BJ (cell line): ENCODE measurements at places on chromosomes 13 and 19. TPM values are rescaled to one million over a fixed set of nuclear protein-coding genes. Genes with fewer than 3 reads are reported as not detected.

RNF113B gene
- not detected in 2 replicates for polyA plus RNA-seq

DNA sequence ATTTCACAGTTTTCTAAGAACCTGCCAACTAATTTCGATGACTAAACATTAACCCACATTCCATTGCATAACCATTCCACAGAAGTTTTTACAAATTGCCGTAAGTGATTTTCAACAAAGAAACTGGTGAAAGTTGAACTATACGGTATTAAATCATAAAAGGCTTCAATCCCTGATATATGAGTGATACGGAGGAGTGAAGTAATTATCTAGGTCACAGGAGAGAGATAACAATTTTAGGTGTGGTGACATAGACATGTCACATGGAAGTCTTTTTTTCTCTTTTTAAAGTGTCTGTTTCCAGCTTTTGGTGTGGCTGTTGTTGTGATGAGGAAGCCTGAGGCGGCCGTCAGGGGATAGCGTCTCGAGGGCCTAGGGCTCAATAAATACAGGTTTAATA, 29.4 kb downstream of the TBC1D4 start:
- no peak for DNase-seq

GRCh38 chr13:98216135-98216565, 39.1 kb upstream of the RNF113B start:
- peak; percentile 80 for DNase-seq

DNA sequence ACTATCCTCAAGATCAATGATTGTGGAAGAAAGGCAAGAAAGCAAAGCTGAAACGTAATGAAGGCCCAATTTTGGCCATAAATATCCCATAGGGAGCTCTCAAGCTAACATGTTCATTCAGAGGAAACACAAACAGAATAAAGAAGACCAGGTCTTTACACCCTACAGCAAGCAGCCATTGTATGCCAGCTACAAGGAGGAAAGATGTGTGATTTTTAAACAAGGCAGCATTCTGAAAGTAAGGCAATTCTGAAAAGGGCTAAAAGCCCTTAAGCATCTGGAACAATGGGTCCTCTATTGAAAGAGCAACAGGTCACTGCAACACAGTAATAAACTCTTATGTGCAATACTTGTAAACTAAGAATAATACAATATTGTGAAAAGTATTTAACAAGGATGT, 1002.4 kb downstream of the SLITRK1 start:
- no peak for DNase-seq

DNA sequence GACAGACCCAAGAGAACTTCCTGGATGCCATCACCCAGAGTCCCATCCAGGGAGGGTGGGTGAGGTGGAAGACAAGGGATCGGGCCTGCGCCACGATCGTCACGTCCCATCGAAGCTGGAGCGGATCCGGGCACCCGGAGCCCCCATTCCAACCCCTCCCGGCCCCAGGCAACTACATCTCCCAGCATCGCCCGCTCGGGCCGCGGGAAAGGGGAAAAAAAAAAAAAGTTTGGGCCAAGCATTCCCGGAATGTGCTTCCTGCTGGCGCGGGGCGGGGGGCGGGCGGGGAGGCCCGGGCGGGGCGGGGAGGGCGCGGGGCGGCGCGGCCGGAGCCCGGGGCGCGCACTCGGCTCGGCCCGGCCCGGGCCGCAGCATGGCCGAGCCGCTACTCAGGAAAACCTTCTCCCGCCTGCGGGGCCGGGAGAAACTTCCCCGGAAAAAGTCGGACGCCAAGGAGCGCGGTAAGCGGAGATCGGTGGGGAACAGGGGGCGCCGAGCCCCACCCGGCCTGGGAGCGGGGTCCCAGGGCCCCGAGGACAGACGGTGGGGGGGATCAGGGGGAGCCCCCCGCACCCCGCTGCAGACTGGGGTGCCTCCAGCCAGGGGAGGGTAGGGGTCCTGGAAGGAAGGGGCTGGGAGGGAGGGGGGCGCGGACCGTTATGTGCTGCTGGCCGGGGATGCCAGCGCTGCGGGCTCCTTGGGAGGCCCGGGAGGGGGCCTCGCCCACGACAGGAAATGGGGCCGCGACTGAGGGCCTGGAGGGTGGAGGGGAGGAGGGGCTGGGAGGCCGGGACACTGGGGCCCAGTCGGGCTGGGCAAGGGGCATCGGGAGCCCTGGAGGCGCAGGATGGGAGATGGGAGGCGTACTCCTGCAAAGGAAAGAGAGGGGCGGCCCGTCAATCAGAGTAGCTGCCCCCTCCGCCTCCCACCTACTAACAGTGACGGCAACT, at the start of gene SYDE1:
SYDE1 (plus strand) TSS at position 341 of the 950 bp plus-strand sequence; CDS start at position 374, 33 bp downstream.
- no peak for DNase-seq

ANO8 gene
- 1.3 and 1.9 TPM in 2 replicates for polyA plus RNA-seq

DNA sequence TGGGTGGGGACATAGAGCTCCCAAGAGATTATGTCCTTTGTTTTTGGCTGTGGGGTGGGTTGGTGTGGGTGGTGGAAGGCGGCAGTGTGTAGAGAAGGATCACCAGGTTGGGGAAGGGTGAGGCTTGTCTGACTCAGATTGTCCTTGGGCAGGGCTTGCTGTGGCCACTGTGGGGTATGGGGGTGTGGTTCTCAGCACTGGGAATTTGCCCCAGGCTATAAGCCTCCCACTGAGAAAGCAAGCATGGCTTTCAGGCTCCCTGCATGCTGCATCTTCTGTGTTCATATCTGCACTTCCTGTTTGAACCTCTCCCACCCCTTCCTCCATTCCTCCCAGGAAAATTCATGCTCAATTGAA, 34.9 kb downstream of the DNAJC15 start:
- peak; percentile 79 for DNase-seq

LAIR1 gene
- not detected in 2 replicates for polyA plus RNA-seq

PABPC3 gene
- 0.16 TPM in 1 of 2 replicates, not detected in the other for polyA plus RNA-seq

- DNase-seq = peak; percentile 84
Measured at GRCh38 chr13:98399756-98400155, 177.2 kb downstream of the STK24 start.

- no peak for DNase-seq
Measured at GRCh38 chr19:24032651-24033050, 54.3 kb upstream of the ZNF254 start.

EFNB2 gene
- polyA plus RNA-seq = 17.1 and 19.4 TPM in 2 replicates

TEX29 gene
- 0.17 and 0.54 TPM in 2 replicates for polyA plus RNA-seq

DNA sequence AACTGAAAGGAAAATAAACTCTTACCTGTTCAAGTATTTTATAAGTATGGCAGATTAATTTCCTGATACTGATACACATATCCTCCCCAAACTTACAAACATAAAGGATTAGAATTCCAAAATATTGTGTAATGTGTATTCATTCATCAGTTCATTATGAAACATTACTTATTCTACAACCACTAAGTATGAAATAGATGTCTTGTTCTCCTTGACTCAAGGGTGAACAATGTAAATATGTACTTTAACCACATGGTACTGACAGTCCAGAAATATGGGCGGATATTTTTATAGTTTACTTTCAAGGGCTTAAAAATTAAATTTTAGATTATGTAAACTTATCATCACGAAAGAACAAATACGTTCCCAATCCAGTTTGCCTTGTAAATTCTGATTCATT, 334.0 kb downstream of the LIG4 start:
- DNase-seq = no peak

SYT3 gene
- polyA plus RNA-seq = 0.11 TPM in 1 of 2 replicates, not detected in the other

GRCh38 chr19:45716359-45717130, 14.2 kb downstream of the FBXO46 start:
- DNase-seq = no peak

DNA sequence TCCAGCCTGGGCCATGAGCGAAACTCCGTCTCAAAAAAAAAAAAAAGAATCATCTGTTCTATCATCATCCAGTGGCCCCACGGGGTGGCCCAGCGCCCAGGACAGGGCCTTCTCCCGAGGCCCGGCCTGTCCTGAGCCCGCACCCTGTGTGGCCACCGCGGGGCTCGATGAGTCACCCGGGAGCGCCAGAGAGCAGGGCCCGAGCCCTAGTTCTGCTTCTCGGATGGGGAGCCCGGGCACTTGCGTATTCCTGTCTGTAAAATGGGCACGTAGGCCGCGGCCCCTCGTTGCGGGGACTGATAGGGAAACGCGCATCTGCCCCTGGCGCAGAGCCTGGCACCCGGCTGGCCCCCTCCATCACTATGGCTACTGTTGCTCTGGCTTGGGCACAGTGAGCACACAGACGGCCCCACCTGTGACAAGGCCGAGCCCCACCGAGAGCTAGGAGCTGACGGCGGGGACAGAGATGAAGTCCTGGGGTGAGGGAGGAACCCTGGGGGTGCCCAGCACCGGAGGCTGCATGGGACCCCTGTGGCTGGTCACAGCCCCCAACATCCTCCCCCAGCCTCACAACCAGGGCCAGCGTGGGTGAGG, 21.3 kb upstream of the UQCR11 start:
- DNase-seq = no peak

DNA sequence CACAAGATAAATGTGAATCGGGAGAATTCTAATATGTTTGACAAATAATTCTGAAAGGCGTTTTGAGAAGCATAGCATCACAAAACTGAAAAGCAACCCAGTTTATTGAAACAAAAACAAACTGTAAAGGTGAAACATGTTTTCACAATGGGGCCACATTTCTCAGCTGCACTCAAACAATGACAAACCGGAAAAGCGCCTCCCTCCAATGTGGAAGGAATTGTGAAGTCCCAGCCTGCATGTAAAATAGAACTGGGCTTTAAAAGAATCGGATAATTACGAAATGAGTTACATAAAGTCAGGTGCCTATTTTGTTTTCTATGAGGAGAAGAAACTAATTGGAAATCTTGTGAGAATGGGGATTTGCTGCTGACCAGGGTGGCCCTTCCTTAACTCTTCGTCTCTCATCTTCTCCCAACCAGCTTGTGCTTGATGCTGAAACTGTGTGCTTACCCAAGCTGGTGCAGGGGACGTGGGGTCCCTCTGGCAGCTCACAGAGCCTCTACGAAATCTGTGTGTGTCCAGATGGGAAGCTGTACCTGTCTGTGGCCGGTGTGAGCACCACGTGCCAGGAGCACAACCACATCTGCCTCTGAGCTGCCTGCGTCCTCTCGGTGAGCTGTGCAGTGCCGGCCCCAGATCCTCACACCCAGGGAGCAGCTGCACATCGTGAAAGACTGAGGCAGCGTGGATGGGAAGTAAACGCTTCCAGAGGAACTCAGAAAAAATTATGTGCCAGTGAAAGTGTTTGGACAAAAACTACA, 109.4 kb downstream of the SACS start:
- DNase-seq = no peak

GRCh38 chr13:80448725-80449124, 107.8 kb upstream of the SPRY2 start:
- DNase-seq = no peak

DNA sequence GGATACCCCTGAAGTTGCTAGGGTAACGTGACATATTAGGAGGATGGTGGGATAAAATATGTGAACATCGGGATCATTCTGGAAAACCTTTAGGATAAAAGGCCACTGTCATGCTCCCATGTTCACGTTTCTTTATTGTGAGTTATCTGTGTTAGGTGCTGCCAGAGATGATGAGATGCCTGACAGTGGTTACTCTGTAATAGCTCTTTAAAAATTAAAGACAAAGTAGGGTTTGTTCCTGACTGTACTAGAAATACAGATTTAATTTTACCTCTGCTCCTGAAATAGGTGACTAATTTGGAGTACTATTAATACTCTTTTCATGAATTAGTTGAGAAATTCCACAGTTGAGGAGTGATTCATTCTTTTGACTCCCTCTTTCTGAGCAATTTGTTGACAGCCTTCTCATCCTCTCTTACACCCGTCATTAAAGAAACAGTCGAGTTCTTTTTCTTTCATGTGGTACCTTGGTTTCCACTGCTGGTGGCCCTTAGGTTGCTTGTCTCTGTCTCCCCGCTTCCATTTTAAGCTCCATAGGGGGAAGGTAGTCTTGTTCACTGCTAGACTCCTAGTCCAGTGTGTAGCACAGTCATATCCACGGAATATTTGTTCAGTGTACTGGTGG, 28.4 kb downstream of the SAE1 start:
- DNase-seq = no peak

- DNase-seq = no peak
Measured at GRCh38 chr13:21310220-21310619, 133.8 kb downstream of the MRPL57 start.

DNA sequence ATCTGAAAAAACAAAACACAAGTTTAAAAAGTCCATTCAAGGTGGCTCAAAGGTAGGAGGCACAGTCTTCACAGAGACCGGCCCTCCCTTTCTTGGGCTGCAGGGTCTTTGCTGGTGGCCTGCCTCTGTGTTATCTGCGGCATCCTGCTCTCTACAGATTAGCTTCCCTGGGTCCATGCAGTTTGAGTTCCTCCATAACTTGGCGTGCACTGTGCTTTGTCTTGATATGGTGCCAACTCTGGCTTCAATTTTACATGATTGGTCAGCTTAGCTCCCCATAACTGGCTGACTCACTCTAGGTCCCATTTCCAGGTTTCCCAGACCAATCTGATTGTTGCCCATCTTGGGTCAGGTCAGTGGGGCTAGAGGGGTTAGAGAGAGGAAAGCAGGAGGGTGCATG, 41.8 kb downstream of the TPT1 start:
- DNase-seq = no peak

DNA sequence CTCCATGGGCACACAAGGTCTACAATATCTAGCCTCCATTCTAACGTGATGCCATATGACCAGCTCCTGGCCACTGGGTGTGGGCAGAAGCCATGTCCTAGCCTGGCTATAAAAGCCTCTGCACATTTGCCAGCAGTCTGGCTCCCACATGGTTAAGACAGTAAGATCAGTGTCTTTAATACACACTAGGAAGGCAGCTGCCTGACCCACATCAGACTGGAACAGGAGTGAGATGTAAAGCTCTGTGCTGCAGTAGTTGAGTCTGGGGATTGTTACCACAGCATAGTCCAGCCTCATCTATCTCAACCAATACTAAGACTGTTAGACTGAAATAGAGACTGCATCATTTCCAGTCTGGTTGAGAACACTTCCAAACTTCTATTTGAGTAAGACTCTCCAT, 533.1 kb downstream of the IRS2 start:
- DNase-seq = no peak

DNA sequence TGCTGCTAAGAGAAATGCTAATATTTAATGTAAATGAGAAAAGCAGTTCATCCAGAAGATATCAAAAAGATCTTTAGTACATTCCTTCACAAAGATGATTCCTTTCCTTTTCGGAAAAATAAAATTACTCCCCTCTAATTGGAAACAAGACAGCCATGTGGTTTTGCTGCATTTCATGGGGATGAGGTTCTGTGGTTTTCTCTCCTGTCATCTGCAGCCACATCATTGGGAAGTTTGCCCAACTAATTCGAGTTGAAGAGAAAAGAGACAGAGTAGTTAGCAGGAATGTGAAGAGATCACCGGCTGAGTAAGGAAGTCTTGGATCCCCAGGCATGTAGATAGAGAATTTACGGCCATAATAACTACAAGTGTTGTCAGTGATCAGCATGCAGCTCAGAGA, 122.1 kb downstream of the CYSLTR2 start:
- DNase-seq = peak; percentile 88

GRCh38 chr13:112510002-112510780, 77.8 kb downstream of the TUBGCP3 start:
- DNase-seq = no peak
